CD4-positive, alpha-beta T cell (primary cell): ENCODE measurements at places on chromosomes 3 and 15.

- H3K27me3 ChIP-seq = no peaks in the 10 kb centered on the region
- DNase-seq = no peak
- H3K36me3 ChIP-seq = no peaks in the 10 kb centered on the region
- no peaks in the 10 kb centered on the region for H3K4me1 ChIP-seq
- no peak overlapping the region for H3K4me3 ChIP-seq
These were observed 446.0 kb downstream of the FGF12 start for GRCh38 chr3:192281207-192281880.

DNA sequence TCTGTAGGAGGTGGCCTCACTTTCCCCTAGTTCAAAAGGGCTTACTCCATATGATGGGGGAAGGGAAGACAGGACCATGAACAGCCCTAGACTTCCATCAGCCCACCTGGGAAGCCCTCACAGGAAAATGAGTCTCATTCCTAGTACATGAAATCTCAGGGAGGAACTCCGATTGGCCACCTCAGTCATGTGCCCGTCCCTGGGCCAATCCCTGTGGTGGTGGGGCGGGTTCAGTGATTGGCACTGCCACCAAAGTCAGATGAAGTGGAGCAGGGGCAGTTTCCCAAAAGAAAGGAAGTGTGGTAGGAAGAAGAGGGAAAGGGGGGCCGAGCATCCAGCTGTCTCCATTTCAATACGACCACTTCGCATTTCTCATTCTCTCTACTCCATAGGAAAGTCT lies 25.9 kb upstream of the GP9 start:
- H3K27ac ChIP-seq = no peak overlapping the region
- DNase-seq = no peak
- H3K36me3 ChIP-seq = no peaks in the 10 kb centered on the region
- peaks cover 22% of the 10 kb centered on the region for H3K4me1 ChIP-seq
- no peak overlapping the region for H3K4me3 ChIP-seq

GRCh38 chr3:88444251-88444650 lies 294.5 kb downstream of the C3orf38 start:
- no peak overlapping the region for H3K27ac ChIP-seq
- DNase-seq = no peak
- no peaks in the 10 kb centered on the region for H3K36me3 ChIP-seq
- no peaks in the 10 kb centered on the region for H3K4me1 ChIP-seq

- no peaks in the 10 kb centered on the region for H3K36me3 ChIP-seq
- H3K4me1 ChIP-seq = no peaks in the 10 kb centered on the region
- DNase-seq = no peak
- no peak overlapping the region for H3K27ac ChIP-seq
- H3K4me3 ChIP-seq = no peak overlapping the region
- H3K27me3 ChIP-seq = no peaks in the 10 kb centered on the region
These were observed 524.9 kb downstream of the RBMS3 start for GRCh38 chr3:29805757-29806156.

GRCh38 chr15:61750271-61751084 lies 309.8 kb downstream of the VPS13C start:
- H3K27me3 ChIP-seq = peaks cover 2% of the 10 kb centered on the region
- DNase-seq = no peak
- H3K36me3 ChIP-seq = no peaks in the 10 kb centered on the region
- no peaks in the 10 kb centered on the region for H3K4me1 ChIP-seq
- H3K4me3 ChIP-seq = no peak overlapping the region
- no peak overlapping the region for H3K27ac ChIP-seq
